ENCODE measurements at places on chromosomes 7 and 10.

DNA sequence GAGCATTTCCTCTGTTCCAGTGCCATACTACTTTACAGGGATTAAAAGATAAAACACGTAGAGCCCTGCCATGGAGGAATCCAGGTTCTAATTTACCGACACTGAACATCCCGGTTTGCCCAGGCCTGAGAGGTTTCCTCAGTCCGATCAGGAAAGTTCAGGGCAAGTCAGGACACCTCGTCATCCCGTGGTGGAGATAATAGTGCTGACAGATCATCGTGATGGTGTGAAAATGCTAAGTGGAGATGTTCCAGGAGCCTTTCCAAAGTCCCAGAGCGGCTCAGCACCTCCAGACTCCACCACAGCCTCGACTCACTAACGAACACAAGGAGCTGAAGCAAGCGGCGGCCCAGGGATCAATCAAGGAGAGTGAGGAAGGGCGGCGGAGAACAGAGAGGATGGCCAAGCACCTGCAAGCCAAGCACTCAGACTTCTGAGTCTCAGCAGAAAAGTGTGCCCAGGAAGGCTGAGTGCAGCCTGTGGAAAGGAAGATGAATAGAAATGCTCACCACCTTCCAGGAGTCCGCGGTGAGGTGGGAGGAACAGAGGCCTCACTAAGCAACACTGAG lies 103.7 kb upstream of the VWC2 start:
- DNase-seq: no peak

GRCh38 chr10:88297103-88297502 lies 286.0 kb downstream of the RNLS start:
- DNase-seq: no peak

GRCh38 chr10:101237982-101238731 lies 8.9 kb upstream of the LBX1 start:
- no peak for DNase-seq

DNA sequence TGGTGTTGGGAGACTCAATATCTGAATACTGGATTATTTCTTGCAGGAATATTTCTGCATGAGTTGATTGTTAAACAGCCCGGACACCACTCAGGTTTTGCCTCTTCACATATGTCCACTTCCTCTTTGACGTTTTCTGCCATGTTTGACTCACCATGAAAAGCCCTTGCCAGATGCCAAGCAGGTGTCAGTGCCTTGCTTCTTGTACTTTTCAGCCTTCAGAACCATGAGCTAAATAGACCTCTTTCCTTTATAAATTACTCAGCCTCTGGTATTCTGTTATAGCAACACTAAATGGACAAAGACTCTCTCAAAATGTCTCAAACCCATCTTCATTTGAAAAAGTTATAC lies 24.7 kb upstream of the MACC1 start:
- DNase-seq: no peak

DNA sequence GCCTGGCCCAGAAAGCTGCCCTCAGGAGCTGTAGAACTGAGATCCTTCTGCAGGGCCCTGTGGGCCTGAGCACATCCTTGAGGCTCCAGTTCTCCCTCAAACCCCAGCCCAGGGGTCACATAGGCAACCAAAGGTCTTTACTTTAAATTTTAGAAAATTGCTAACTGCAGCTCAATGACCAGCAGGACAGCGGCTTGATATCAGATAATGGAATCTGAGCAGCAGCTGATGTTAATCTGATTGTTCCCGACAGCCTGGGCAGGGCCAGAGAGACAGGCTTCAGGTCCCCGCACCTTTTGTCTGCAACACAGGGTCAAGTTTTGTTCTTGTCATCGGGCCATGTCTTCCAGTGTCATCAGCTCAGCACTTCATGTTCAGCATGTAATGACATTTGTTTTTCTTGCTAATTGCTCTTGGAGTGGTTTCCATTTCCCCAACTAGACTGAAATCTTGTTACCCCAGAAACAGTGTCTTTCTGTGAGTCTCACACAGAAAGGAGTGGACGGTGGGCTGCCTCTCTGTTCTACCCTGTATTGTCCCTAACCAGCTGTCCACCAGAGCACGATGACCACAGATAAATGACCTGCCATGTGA lies 91.0 kb downstream of the PAXIP1 start:
- no peak for DNase-seq

DNA sequence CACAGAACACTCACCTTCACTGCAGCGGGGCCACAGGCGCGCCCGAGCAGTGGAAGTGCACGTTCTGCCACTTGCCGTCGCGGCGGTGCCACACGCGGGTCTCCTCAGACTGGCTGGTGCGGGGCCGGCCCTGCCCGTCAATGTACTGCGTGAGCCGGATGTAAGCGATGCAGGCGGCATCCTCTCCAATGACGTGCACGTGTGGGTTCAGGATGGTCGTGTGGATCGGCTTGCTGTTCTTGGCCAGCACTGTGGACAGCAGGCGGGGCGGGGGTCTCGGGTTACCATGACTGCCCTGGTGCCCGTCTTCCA lies 19.2 kb downstream of the YKT6 start:
- no peak for DNase-seq

GRCh38 chr7:90187507-90188050 lies 24.0 kb upstream of the STEAP2 start:
- no peak for DNase-seq

DNA sequence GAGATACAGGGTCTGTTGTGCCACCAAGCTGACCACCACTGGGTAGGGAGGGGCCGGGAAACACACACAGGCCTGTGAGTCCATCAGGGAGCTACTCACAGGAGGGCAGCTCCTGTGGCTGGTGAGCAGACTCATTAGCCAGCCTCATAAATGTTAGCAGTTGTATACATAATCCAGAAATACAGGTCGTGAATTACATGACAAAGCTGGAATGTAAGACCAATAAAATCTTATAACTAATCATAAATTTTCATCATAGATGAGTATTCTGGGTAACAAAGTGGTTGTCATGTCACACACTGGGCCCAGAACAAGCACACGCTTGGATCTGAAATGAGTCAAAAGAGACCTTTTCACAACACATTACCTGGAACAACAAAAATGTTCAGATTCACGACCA lies 642.6 kb upstream of the AUTS2 start:
- no peak for DNase-seq

DNA sequence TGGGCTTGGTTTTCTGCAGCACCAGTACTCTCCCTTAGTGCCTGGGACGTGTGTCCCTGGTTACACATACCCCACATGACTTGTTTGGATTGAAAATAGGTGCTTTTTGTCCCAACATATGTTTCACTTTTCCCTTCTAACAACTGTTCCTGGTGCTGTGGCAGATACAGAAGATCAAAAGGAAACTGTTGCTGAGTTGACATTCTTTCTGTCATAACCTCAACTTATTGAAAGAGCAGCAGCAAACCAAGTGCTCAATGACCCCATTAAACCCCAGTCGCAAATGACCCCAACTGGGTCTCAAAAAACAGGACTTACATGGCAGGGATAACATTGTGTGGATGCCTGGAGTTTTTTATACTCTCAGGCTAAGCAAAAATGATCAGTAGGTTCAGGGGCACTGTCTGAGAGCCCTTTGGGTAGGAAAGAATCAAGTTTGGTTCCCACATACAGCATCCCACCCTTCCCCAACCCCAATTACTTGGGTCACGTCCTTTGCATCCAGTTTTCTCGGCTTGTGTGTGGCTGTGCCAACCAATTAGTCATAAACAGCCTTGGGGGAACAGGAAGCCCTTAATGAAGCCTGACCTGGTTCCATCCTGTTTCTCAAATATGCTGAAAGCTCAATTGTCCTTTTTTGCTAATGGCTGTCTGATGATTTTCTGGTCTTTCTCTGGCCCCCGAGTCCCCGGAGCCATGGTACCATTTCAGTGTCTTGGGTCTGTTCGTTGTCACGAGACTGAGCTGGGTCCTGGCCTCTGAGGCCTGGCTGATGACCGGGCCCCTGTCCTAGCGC lies 4.9 kb downstream of the HKDC1 start:
- DNase-seq: no peak

DNA sequence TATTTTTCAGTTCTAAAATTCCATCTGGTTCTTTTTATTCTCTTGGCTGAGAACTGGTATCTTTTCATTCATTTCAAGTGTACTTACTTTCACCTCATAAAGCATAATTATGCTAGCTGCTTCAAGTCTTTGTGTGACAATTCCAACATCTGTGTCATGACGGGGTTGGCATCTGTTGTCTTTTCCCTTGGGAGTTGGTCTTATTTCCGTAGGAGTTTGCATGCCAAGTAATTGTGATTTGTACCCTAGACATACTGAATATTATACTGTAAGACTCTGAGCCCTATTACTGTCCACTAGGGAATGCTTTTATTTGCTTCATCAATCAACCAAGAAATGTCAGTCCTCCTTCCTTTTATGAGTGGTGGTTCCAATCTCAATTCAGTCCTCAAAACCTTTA lies 24.6 kb upstream of the HUS1 start:
- no peak for DNase-seq

DNA sequence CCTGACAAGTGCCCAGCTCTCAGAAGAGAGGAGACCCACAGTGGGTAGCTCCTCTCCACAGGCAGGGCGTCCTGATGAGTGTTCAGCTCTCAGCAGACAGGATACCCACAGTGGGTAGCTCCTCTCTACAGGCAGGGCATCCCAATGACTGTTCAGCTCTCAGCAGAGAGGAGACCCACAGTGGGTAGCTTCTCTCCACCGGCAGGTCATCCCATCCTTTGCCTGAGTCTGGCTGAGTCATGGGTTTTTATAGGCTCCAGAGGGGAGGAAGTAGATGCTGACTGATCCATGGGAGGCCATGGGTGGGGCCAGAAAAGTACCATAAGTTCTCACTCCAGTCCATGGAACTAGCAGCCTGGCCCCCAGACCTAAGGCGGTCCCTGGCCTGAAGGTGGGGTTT lies 18.5 kb downstream of the CFAP70 start:
- DNase-seq: no peak

- DNase-seq: no peak
Measured at GRCh38 chr10:89158446-89158845, 48.7 kb downstream of the CH25H start.

DNA sequence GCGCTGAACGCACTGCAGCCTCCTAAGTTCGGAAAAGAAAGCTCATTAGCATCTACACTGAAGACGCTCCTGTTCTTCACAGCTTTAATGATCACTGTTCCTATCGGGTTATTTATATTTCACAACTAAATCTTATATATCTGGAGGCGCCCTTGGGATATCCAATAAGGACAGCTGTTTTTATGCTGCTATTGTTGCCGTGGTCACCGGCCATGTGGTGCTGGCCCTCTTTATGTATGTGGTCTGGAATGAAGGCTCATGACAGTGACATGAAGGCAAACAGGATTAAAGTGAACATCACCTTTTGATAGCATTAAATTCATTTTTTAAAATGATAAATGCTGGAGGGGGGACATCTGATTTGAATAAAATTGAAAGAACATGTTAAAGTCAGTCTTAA lies 8.8 kb downstream of the BLVRA start:
- no peak for DNase-seq

DNA sequence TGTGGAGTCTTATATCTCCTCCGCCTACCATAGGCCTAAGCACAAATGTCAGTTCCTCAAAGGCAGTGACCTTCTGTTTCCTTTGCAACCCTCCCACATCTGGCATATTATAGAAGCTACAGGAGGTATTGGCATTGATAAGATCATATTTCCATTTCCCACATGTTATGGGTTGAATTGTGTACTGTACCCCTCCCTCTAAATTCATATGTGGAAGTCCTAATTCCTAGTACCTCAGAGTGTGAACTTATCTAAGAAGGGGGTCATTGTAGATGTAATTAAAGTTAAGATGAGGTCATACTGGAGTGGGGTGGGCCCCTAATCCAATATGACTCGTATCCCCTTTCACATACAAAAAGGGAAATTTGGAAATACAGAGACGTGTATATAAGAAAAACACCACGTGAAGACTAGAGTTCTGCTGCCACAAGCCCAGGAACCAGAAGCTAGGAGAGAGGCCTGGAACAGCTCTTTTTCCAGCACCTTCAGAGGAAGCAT lies 6.1 kb upstream of the LAMB4 start:
- DNase-seq: no peak

GRCh38 chr7:40232242-40232893 lies 97.6 kb downstream of the SUGCT start:
- DNase-seq: no peak

DNA sequence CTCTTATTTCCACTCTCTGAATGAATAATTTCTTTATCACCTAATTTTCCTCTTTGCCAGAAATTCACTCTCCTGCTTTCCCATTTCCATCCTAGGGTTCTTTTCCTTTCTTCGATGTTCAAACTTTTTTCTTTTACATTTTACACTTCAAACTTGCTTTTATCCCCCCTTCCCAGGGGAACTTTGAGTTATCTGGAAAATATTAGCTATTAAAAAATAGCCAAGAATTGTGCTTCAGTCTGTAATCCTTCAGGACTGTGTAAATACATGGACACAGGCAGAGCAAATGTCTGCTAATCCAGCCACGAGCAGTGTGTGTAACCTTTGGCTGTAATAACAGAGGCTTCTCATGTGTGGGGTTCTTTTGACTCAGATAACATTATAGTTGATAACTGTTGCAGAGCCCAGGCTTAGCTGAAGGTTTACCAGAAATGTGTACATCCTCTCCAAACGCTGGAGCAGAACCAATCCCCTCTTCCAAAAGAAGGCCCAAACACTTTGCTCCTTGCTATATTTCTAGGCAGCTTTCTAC lies 4.6 kb downstream of the ASB4 start:
- DNase-seq: no peak

DNA sequence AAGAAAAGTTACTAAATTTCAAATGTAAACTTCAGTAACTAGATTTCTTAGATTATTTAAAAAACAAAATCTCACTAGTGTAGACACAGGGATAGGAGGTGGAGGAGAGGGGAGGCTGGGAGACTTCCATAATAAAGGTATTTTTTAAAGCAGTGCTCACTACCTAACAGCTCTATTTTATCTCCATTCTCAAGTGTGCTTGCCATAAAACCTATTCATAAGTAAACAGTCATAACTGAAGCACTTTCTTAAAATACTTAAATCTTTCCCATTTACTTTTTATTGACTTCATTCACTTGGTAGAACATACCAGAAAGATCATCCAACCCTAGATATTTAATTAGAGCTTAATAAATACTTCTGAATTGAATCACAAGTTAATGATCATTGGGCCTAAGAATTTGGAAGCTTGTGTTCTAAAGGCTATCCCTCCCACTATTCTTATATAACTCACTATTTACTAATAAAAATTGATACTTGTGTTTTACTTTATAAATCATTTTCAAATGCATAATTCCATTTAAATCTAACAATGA lies 107.4 kb downstream of the SNX13 start:
- DNase-seq: no peak

GRCh38 chr7:129993275-129993674 lies 40.5 kb upstream of the UBE2H start:
- no peak for DNase-seq

GRCh38 chr10:113056030-113056429 lies 106.0 kb downstream of the TCF7L2 start:
- no peak for DNase-seq
